ENCODE measurements at places on chromosomes 5 and 9.

GRCh38 chr5:142501890-142502289 lies 177.1 kb upstream of the SPRY4 start:
- no peak for DNase-seq

DNA sequence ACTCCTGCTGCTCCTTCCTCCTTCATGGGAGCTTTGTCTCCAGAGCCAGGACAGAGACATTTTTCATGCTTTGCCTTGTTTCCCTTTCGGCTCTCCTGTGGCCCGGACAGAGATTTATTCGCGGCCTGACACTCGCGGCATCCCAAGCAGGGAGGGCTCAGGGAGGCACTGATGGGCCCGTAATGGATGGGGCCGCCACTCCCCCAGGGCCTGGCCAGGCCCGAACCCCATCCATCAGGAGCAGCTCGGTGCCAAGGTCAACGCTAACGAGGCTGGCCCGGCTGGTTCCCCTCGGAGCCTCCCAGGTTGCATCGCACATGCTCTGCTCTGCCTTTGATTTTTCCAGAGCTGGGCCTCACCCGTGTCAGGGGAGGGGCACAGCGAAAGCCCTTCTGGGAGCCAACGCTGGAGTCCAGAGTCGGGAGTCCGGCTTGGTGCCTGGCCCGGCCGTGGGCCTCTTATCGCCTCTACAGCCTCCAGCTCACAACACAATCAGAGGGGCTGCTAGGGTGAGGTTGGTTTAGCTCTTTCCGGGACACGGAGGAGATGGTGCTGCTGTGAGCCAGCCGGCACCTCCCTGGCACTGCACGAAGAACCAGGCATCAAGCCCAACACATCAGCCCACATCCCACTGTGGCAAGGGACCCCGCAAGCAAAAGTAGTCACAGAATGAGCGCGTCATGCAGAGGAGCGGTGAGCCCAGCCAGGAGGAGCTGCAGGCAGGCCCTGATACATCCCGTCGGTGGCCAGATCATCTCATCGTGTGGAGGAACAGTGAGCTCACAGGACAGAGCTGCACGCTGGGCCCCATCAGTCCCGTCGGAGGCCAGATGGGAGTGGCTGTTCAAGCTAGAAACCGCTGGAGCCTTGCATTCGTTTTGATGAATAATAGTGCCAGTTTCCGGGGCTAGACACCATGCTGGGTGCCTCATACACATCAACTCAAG lies 72.2 kb upstream of the BARHL1 start:
- DNase-seq: no peak

- no peak for DNase-seq
These were observed 5.7 kb upstream of the CHD1 start for GRCh38 chr5:98934546-98934945.

DNA sequence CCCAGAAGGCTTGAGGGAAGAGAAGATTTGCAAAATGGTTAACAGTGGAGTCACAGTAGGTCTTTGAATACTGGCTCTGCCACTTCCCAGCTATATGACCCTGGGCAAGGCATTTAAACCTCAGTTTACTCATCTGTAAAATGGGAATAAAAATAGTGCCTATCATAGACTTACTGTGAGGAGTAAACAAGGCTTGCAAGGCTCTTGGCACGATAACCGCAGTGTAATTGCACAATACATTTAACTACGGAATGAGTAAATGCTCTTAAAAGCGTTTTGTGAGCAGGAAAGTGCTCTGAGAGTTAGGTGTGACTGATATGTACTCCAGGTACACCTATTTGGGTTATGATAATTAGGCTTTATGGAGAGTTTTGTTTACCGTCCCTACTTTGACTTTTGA lies 8.4 kb downstream of the SLC36A3 start:
- DNase-seq: no peak

- DNase-seq: no peak
These were observed 30.9 kb upstream of the SLC46A2 start for GRCh38 chr9:112921549-112921948.

Data from activated T-cell treated with anti-CD3 and anti-CD28 coated beads, Interleukin-2, amount 50 U/mL, for 24 hours (primary cell).